ENCODE measurements at places on chromosomes 2 and 18.
A peak's percentile ranks its signal among the peaks of the same experiment; 100 is the strongest.

GRCh38 chr2:205483095-205483494 is 199.2 kb upstream of the NRP2 start:
- DNase-seq: no peak

DNA sequence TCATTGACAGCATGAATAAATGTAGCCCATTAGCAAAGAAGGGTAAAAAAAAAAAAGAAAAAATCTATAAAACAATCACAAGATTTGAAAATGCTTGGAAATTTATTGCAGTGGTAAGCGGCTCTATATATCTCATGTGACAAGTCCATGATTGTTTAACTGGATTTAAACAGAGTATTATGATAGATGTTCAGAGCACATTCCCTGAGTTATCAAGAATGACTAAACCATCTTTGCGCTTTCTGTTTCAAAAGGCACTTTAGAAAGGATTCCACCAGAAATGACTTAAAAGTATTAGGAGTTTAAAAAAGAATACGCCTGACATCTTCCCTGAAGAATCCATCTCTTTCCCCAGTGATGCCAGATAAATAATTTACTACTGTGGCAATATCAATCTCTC is 409.5 kb upstream of the UBE2E3 start:
- DNase-seq: no peak

GRCh38 chr2:149167001-149167780 is 128.7 kb downstream of the LYPD6B start:
- peak; percentile 29 for DNase-seq

DNA sequence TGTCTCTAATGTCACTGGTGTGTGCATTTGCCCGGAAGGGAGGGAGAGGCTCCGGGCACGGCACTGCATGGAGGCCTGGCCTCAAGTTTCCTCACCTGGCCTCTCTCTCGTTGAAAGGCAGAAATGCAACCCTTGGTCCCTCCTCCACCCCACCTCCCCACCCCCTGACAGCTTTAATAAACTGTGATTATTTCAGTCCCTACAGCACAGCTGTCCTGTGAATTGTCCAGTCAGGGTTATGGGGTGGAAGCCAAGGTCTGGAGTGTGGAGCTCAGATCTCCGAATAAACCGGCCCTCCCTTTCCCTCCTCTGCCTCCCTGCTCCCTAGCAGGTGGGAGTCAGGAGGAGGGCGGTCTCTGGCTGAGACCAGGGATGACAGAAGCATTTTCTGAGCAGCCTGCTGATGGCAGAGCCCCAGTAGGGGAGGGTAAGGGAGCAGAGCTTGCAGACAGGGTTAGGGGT is 199.2 kb upstream of the SMAD2 start:
- no peak for DNase-seq

DNA sequence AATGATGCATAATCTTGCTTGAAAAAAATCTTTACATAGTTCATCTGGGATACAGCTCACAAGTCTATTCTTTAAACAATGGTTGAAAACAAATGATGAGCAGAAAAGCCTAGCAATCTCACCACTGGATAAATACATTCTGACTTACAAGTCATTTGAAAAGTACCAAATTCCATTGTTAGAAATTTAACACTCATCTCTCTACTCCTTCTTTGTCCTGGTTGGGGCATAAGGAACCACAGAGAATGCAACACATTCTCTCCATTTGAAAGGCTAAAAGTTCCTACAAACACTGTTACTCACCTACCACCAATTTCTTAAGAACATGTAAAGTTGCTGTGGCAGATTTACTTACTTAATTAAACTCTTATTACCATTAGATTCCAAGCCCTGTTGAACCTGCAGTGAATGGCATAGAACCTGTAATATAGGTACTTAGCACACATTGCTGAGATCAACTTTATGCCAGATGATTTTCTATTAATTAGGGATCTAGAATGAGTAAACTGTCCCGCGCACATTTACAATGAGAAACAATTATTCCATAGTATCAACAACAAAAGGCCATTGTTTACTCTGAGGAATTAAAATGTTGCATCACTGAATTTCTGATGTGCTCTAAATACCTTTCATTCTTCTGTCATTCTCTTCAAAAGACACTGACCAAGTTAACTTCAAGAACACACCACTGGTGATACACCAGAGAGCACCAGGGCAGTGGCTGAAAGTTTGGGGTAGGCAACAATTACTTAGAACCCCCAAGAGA is 69.6 kb downstream of the CABYR start:
- no peak for DNase-seq

DNA sequence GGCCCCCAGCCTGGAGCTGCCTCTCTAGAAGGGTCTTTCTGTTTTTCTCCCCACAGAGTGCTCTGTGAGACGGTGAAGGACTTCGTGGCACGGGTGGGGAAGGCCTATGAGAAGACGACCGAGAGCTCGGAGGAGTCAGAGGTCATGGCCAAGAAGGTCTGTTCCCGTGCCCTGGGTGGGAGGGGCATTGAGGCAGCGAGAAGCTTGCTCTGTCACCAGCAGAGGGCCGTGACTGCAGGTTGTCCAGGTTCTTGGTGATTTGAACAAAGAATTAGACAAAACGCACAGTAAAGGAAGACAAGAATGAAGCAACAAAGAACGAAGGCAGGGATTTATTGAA is 93.9 kb downstream of the DGKD start:
- no peak for DNase-seq

- no peak for DNase-seq
Observed at GRCh38 chr2:44935729-44936098, 5.8 kb upstream of the SIX3 start.

GRCh38 chr18:62249478-62250097 is 62.5 kb downstream of the RELCH start:
- DNase-seq: peak; percentile 31

DNA sequence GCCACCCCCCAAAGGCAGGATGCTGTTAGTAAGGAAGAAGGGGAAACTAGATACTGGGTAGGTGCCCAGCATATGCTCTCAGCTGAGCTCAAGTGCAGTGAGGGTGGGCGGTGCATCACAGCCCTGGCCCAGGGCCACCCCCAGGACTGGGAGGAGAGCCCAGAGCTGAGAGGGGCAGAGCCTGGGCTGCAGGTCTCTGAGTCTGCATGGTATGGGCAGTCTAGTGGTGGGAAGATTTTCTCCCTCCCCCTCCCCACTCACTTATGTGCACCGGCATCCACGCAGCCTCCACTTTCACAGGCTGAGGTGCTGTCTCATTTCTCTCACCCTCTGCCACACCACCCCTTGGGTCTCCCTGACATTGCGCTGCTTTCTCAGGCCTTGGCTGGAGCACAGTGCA is 48.5 kb upstream of the CAB39 start:
- peak; percentile 30 for DNase-seq

- no peak for DNase-seq
Observed at GRCh38 chr2:239895116-239895515, 130.0 kb downstream of the NDUFA10 start.
